ENCODE measurements at places on chromosomes 6 and 20. TPM values are rescaled to one million over a fixed set of nuclear protein-coding genes. Genes with fewer than 3 reads are reported as not detected.

Gene LAMA2
- total RNA-seq = 0.42 TPM

Gene ARFGAP1
- 130 TPM for total RNA-seq

GRCh38 chr6:3687847-3688246 lies 63.7 kb downstream of the PXDC1 start:
- no peak for DNase-seq

DNA sequence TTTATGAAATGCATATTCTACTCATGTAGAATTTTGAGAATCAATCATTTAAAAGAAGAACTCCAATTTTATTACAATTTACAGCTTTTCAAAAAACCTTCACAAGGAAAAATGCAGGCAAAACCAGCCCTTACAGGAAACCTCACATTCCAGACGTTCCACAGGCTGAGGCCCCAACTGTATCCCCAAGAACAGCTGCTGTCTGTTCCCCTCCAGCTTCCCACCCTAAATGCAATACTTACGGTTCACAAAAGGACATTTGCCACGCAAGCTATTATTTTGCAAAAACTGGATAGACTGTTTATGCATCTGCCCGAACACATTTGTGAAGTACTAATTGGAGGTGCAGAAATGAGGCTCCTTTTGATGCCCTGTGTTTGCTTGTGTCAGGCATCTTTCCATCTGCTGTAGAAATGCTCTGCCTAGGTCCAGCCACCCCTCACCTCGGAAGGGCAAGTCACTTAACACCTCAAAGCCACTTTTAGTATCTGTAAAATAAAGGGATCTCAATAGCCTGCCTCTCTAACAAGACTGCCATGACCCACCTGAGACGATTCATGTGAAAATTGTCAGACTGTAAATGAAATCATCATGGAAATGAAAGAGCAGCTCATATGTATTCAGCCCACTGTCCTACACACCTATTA lies 26.5 kb downstream of the PDE10A start:
- DNase-seq = no peak

Gene NEU1
- 52.4 TPM for total RNA-seq

Gene MYLK4
- 0.60 TPM for total RNA-seq

Gene TRIM15
- not detected for total RNA-seq

Gene SYS1
- total RNA-seq = 31.1 TPM

DNA sequence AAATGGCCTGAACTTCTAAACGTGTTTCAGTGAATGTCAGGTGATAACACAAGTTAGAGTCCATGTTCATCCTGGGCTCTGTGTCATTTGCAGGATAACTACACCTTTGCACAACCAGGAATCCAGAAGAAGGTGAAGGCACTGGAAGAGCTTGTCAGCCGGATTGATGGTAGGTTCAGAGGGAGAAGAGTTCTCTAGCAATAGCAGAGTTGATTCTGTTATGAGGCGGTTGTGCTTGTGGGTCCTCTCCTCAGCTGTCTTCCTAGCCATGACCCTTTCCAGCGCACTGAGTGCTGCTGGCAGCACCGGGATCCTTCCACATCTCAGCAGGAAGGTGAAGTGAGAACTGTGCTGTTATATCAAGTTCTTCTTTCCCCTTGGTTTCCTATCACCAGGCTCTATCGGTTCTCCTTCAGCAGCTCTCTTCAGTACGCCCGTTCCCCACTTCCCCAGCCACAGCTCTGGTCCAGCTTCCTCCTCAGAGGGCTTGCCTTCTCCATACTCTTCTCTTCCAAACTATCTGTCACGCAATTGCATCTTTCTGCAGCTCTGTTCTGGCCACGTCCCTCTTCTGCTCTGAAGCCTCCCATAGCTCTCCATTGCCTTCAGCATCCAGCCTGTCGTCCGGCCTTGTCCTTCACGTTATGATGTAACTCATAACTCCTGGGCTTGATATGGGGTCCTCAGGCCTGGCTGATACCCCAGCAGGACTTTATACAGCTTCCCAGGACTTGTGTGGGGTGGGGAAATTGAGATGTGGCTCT lies 39.9 kb upstream of the RNF8 start:
- DNase-seq = no peak

Gene FHL5
- total RNA-seq = not detected

Gene SAMD10
- 12.8 TPM for total RNA-seq

- DNase-seq = no peak
These were observed 31.6 kb upstream of the CCN2 start for GRCh38 chr6:131982740-131983259.

Gene NKAPL
- not detected for total RNA-seq

DNA sequence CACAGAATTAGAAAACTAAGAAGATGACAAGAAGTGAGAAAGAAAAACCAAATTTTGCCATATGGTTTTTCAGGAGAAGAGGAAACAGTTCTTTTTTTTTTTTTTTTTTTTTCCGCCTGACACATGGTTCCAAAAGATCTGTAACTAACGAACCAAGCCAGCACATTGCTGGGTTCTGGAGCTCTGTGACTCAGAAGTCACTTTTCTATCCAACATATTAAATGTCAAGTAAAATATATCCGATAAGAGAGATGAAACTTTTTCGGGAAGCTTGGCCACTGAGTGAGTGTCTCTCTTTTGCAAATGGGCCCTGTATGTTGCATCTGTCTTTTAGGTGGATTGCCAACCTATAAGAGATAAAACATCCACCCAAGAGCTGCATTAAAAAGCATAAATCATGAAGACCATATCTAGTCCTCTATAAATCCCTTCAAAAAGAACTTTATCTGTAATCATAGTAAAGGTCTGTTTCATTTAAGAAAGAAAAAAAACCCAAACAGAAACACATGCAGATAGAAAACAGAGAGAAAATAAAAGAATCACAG lies 4.6 kb downstream of the METTL24 start:
- DNase-seq = no peak

Gene TREM1
- total RNA-seq = not detected

DNA sequence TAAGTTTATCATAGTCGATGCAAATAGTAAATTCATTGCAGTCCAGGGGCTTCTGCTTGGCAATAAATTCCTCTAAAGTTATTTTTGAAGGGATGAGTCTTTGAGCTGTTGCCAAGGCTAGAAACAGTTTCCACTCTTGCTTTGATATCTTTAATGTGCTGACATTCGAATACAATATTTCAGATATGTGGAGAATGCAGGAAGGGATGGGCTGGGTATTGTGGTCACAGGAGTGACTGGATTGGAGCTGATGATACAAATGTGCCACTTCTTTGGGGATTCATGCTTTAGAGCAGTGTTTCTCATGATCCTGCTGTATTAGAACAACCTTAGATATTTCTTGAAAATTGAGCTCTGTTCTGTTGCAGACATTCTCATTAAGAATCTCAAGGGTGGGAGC lies 139.0 kb downstream of the PRDM13 start:
- no peak for DNase-seq

- DNase-seq = no peak
These were observed 42.4 kb downstream of the DHX35 start for GRCh38 chr20:39004508-39004907.

- DNase-seq = no peak
These were observed 71.9 kb downstream of the MDGA1 start for GRCh38 chr6:37625591-37626374.

- no peak for DNase-seq
These were observed 51.9 kb downstream of the IL22RA2 start for GRCh38 chr6:137121401-137121997.
